ENCODE measurements at places on chromosomes 2 and 18.

DNA sequence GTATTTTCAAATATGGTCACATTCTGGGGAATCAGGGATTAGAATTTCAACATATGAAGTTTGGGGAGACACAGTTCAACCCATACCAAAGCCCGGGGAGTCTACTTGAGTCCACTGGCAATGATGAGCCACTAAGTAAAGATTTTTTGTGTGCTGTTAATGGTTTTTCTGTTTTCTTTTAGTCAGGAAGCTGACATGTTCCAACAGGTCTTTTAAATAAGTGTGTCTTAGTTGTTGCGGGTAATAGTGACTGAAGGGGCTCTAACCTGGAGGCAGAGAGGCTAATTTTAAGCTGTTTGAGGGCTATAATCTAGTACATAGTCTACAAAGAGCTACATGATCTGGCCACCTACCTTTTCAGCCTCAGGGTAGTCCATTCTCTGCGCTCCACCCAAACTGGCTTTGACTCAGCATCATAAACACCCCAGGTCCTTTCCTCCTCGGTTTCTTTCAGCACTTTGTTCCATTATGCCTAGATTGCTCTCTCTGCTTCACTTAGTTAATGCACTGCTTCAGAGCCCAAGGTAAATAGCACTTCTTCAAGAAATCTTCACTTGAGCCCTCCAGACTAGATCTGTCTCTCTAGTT, 17.6 kb upstream of the UBE2E3 start:
- DNase-seq, result no peak

- DNase-seq, result no peak
Measured at GRCh38 chr18:45231617-45232016, 383.7 kb upstream of the SLC14A2 start.

GRCh38 chr2:176643646-176644045, 374.4 kb downstream of the MTX2 start:
- DNase-seq, result no peak

DNA sequence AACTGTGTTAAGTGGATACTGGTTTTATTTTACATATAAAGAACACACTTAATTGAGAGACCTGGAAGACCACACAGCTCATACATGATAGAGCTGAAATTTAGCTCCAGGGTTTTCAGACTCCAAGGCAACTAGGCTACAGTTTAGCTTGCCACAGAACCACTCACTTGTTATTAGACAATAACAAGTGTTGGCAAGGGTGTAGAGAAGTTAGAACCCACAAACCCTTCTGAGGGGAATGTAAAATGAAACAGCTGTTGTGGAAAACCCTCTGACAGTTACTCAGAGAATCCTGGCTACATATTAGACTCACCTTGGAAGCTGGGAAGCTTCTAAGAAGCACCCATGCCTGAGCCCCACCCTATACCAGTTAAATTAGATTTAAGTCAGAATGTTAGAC, 75.3 kb downstream of the MAP3K20 start:
- DNase-seq, result no peak

DNA sequence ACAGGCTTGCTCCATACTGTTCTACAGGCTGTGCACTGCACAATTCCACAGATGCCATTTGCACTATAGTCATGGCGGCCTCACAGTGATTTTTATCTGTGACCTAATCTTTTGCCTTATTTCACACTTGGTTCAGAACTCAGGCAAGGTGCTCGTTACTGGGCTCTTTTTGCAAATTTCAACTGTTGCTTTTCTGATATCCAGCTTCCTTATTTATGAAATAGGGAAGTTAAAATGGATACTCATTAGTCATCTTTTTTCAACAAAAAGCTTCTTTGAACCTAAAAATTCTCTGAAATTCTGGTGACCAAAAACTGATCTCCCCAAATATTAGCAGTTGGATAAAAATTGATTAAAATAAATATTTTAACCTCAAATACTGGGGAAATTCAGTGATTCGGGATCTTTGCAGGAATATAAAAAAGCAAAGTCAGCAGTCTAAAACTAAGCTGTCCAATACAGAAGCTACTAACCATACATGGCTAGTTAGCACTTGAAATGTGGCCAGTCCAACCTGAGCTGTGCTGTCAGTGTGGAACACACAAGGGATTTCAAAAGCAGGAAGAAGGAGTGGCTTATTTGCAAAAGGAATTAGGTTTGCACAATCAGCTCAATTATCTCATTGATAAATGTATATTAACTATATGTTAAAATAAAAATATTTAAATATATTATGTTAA, 134.4 kb downstream of the COL4A4 start:
- peak; percentile 38 for DNase-seq

- DNase-seq, result no peak
Measured at GRCh38 chr18:61765097-61765496, 127.7 kb downstream of the RNF152 start.

All from Ammon's horn (tissue), 1 donor.